ENCODE measurements at places on chromosomes 11 and 22. TPM values are rescaled to one million over a fixed set of nuclear protein-coding genes. Genes with fewer than 3 reads are reported as not detected.

OR2D2 gene
- total RNA-seq: not detected

- DNase-seq: no peak
- H3K36me3 ChIP-seq: no peaks in the 10 kb centered on the region
- H3K4me3 ChIP-seq: no peak overlapping the region
- no peak overlapping the region for H3K27ac ChIP-seq
Observed at GRCh38 chr11:106553304-106553703, 465.0 kb downstream of the GUCY1A2 start.

GRCh38 chr11:94769880-94770279, 1.7 kb downstream of the AMOTL1 start:
- H3K4me1 ChIP-seq: no peaks in the 10 kb centered on the region
- no peak for DNase-seq
- peak overlapping the region; percentile 65 for H3K4me3 ChIP-seq

MYOD1 gene
- total RNA-seq: not detected

APOA4 gene
- total RNA-seq: 0.86 TPM

Data from cardiac muscle cell (in vitro differentiated cells and primary cell).